ENCODE measurements at places on chromosomes 2 and 18.

GRCh38 chr2:20523073-20523798 lies 76.4 kb downstream of the RHOB start:
- DNase-seq: no peak

GRCh38 chr18:55296778-55297177 lies 291.2 kb downstream of the TCF4 start:
- DNase-seq: no peak

DNA sequence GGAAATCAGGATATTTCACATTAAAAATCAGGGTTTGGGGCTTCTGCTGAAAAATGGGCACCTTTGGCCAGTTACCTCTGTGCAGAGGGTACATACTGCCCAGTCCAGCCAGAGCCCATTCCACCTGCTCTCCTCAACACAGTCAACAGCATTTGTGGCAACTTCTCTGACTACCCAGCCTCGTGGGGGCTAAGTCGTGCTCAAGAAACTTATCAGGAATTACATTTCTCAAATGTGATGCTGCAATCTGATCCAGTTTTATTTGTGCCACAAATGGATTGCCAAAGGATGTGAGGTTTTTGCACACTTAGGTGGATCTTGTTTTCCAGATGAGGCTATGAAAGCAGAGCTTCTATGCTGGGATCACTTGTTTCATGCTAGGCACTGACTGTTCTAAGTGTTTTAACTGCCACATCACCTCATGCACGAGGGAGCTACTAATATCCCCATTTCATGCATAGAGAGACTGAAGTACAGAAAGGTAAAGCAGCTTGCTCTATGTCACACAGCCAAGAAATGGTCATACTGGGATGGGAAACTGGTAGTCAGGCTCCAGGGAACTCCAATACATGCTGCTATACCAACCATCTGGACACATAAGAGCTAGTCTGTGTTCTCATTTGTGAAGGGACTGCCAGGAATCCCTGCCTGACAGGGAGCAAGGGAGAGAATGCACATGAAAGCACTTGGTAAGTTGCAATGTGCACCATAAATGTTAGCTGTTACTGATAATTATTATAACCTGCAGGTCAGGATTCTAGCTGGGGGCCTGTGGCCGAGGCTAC lies 89.0 kb upstream of the HK2 start:
- no peak for DNase-seq

GRCh38 chr2:167732326-167732725 lies 515.1 kb downstream of the STK39 start:
- DNase-seq: no peak

DNA sequence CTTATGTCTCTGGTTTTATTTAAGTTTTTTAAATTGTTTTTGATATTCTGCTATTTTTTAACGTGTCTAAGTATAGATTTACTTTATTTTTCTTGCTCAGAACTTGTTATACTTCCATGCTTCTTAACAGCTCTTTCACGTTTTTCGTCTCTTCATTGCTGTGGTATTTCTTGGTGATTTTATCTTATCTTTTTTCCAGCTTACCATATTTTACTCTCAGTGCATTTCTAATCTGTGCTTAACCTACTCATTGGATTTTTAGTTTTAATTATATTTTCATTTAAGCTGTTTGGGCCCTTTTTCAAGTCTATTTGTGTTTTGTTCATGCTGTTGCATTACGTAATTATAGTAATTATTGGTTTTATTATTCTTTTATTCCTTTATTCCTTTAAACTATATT lies 11.1 kb downstream of the SLC9A2 start:
- DNase-seq: no peak
